ENCODE measurements at places on chromosomes 3 and 15. TPM values are rescaled to one million over a fixed set of nuclear protein-coding genes. Genes with fewer than 3 reads are reported as not detected.

GPR62 gene
- total RNA-seq = not detected

GUCA1C gene
- total RNA-seq = not detected

GPR87 gene
- total RNA-seq = not detected

HTR3C gene
- total RNA-seq = not detected

PLIN1 gene
- not detected for total RNA-seq

WWTR1 gene
- total RNA-seq = 49.1 TPM

DUOXA1 gene
- not detected for total RNA-seq

GRCh38 chr3:59450946-59451763 lies 401.3 kb upstream of the CFAP20DC start:
- H3K27ac ChIP-seq = no peak overlapping the region
- no peaks in the 10 kb centered on the region for H3K4me1 ChIP-seq
- no peak for DNase-seq

DNA sequence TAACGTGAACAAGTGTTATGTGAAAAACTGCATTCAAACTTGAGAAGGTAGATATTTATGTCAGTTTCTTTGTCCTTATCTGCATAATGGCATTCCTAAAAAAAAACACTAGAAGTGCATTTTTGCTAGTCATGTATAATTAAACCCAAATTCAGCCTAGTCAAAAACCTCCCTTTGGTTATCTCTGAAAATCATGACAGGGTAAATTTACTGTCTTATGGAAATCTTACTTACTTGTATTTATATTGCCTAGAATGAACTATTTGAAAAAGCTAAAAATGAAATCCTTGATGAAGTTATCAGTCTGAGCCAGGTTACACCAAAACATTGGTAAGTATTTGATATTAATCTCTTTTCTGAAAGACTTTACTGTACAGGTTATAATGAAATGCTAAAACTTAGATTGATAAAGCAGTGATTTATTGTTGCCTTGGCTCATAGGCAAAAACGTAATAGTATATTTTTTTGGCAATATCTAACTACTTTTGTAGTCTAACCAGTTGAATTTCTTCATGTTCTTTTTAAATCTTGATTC lies 55.6 kb downstream of the OPA1 start:
- no peak overlapping the region for H3K4me3 ChIP-seq
- no peaks in the 10 kb centered on the region for H3K4me1 ChIP-seq
- H3K27ac ChIP-seq = no peak overlapping the region
- no peaks in the 10 kb centered on the region for H3K27me3 ChIP-seq
- no peak for DNase-seq

GRCh38 chr15:62106096-62106495 lies 39.3 kb downstream of the C2CD4A start:
- no peak overlapping the region for H3K27ac ChIP-seq
- no peaks in the 10 kb centered on the region for H3K27me3 ChIP-seq
- H3K4me1 ChIP-seq = peaks cover 4% of the 10 kb centered on the region
- H3K36me3 ChIP-seq = no peaks in the 10 kb centered on the region
- DNase-seq = no peak

DNA sequence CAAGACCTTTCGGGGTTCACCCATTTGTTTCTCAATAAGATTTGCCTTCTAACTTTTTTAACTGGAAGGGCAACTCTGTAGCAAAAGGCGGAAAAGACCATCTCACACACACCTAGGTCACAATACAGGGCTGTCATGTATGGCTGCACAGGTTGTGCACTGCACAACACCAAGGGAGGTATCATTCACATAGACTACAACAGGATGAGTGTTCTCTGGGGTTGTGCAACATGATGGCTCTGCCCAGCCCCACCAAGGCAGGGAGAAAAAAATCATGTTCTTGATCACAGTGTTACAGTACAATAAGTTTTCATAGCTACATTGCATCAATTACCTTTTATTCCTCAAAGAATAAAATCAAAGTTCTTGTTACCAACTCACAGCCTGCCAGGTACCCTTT lies 52.8 kb downstream of the ANXA2 start:
- no peak for DNase-seq
- no peaks in the 10 kb centered on the region for H3K4me1 ChIP-seq
- H3K36me3 ChIP-seq = peaks cover 28% of the 10 kb centered on the region
- H3K27me3 ChIP-seq = no peaks in the 10 kb centered on the region
- H3K27ac ChIP-seq = no peak overlapping the region
- no peak overlapping the region for H3K4me3 ChIP-seq

GRCh38 chr15:74431645-74432044 lies 2.1 kb downstream of the SEMA7A start:
- DNase-seq = no peak
- no peaks in the 10 kb centered on the region for H3K36me3 ChIP-seq
- H3K27ac ChIP-seq = no peak overlapping the region
- H3K4me3 ChIP-seq = no peak overlapping the region

DNA sequence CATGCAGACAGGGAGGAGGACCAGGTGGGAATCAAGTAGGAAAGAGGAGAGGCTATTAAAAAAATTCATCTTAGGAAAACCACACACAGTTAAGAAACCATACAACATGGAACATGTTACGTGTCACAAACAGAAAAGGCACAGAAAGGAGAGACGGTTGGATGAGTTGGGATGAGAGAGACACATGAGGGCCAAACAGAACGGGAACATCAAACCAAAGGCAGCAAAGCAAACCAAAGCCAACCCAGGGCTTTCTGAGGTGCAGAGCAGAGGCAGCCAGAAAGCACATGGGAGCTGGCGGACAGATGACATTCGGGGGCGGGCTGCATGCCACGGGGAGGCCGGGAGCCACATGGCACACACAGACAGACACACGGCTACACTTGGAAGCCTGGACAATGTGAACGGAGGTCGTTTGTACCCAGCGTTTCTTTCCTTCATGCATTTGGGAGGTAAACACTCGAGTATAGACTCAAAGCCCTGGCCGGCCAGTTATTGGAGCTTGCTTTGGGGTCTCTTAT lies 8.6 kb upstream of the SEC13 start:
- H3K4me3 ChIP-seq = no peak overlapping the region
- peaks cover 28% of the 10 kb centered on the region for H3K27me3 ChIP-seq
- DNase-seq = no peak
- H3K4me1 ChIP-seq = no peaks in the 10 kb centered on the region

GRCh38 chr3:166444756-166445155 lies 607.5 kb upstream of the BCHE start:
- H3K4me3 ChIP-seq = no peak overlapping the region
- H3K4me1 ChIP-seq = no peaks in the 10 kb centered on the region
- H3K36me3 ChIP-seq = no peaks in the 10 kb centered on the region
- H3K27me3 ChIP-seq = no peaks in the 10 kb centered on the region
- H3K27ac ChIP-seq = no peak overlapping the region

- no peaks in the 10 kb centered on the region for H3K36me3 ChIP-seq
- H3K4me1 ChIP-seq = no peaks in the 10 kb centered on the region
- no peak overlapping the region for H3K4me3 ChIP-seq
- no peaks in the 10 kb centered on the region for H3K27me3 ChIP-seq
- H3K27ac ChIP-seq = no peak overlapping the region
- no peak for DNase-seq
These were observed 45.6 kb upstream of the NMD3 start for GRCh38 chr3:161175506-161175905.

- H3K27ac ChIP-seq = no peak overlapping the region
- DNase-seq = no peak
- no peaks in the 10 kb centered on the region for H3K27me3 ChIP-seq
- H3K4me1 ChIP-seq = no peaks in the 10 kb centered on the region
These were observed 265.6 kb upstream of the UBE2E2 start for GRCh38 chr3:22937536-22937935.

GRCh38 chr3:122635789-122636188 lies 44.9 kb upstream of the PARP14 start:
- H3K4me3 ChIP-seq = no peak overlapping the region
- no peak overlapping the region for H3K27ac ChIP-seq
- no peak for DNase-seq
- H3K4me1 ChIP-seq = no peaks in the 10 kb centered on the region

DNA sequence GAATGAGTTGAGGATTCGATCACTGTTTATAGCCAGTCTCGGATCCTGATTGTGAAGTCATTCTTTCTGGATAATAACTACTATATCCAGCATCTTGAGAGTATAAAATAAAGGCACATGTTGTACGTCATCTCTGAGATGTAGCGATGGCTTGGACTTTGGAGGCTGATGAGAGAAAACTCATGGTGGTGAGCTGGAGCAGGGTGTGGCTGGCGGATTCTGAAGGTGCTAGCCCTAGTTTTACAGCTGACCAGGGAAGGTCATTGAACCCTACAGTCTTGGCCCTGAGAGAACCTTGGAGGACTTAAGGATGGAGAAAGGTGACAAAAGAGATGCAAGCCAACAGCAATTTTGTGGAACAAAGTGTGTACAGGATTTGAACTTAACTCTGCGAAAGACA lies 153.8 kb downstream of the IGF1R start:
- H3K4me3 ChIP-seq = no peak overlapping the region
- H3K4me1 ChIP-seq = peaks cover 33% of the 10 kb centered on the region
- DNase-seq = no peak
- H3K36me3 ChIP-seq = no peaks in the 10 kb centered on the region
- H3K27me3 ChIP-seq = no peaks in the 10 kb centered on the region

DNA sequence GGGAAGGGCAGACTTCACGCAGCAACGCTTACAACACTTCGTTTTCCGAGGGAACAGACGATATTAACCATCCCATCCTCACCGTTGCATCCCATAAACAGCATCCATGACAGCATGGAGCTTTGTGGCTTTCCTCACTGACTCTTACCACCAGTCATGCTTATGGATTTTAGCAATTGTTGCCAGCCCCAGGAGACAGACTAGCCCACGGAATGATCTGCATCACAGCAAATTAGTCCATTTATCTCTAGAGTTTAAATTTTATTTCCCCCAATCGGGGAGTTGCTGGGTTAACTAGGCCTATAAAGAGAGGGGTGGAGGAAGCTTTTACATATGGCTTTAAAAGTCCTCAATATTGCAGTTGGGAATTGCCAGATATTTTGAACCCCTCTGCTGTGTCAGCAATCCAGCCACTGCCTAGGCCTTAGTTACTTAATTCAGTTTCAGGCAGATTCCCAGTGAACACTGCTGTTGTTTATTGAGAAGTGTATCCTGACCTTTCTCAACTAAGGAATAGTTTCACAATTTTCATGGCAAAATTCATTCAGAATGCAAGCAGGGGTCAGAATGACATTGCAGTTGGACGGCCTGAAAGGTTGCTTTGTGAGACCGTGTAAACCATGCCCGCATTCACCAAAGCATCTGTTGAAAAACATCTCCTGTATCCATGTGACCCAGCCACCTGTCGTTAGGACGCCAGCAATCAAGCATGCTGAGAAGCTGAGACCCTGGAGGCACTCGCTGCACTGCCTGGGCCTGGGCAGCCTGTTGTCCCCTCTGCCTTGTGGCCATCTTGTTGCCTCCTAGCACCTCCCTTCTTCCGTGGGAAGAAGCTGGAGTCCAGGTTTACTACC lies 397.4 kb upstream of the TPM1 start:
- H3K36me3 ChIP-seq = no peaks in the 10 kb centered on the region
- peaks cover 43% of the 10 kb centered on the region for H3K4me1 ChIP-seq
- peak overlapping the region; percentile 44 for H3K4me3 ChIP-seq
- peak; percentile 97 for DNase-seq
- H3K27ac ChIP-seq = peak overlapping the region; percentile 98

DNA sequence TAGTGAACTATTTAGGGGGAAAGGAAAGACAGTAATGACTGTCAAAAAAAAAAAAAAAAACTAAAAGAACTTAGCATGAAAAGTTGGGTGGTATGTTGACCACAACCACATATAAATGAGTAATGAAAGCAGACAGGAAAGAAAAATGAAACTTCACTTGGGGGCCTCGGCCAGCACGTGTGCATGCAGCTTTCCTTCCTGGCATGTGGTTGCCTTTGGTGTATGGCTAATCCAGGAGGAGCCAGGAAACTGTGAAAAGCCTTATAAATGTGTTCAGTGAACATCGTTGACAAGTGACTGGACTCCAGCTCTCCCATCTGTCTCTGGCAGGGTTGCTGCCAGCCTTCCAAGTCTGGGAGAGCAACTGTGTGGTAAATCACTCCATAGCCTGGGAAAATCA lies 195.1 kb downstream of the DTWD1 start:
- peak overlapping the region; percentile 80 for H3K27ac ChIP-seq
- no peaks in the 10 kb centered on the region for H3K27me3 ChIP-seq
- H3K4me1 ChIP-seq = peaks cover 36% of the 10 kb centered on the region
- H3K36me3 ChIP-seq = no peaks in the 10 kb centered on the region

DNA sequence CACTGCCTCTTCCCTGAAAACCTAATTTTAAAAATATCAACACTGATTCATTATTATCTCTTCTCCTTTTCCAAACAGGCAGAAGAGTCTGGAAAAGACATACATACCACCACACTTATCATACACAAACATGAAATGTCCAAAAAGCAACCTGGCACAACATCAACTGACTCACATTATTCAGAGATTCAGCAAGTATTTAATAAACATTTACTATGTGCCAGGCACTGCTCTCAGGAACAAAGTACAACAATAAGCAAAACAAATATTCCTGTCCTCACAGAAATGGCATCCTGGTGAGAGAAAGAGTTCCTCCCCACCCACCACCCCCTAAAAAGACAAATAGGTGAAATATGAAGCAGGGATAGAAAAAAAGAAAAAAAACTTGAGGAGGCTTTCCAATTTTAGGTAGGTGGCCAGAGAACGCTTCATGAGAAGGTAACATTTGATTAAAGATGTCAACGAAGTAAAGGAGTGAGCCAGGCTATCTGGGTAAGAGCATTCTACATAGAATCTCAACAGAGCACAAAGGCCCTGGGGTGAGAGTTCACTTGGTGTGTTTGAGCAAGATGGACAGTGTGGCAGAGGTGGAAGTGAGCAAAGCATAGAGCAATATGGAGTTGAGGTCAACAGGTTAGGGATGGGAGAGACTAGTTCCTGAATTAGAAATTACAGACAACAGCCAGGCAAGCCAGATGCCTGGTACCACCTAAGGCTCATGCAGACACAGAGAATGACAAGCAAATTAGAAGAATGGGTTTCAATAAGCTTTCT lies 141.7 kb downstream of the OSBPL10 start:
- no peaks in the 10 kb centered on the region for H3K36me3 ChIP-seq
- H3K4me3 ChIP-seq = no peak overlapping the region
- H3K4me1 ChIP-seq = no peaks in the 10 kb centered on the region

DNA sequence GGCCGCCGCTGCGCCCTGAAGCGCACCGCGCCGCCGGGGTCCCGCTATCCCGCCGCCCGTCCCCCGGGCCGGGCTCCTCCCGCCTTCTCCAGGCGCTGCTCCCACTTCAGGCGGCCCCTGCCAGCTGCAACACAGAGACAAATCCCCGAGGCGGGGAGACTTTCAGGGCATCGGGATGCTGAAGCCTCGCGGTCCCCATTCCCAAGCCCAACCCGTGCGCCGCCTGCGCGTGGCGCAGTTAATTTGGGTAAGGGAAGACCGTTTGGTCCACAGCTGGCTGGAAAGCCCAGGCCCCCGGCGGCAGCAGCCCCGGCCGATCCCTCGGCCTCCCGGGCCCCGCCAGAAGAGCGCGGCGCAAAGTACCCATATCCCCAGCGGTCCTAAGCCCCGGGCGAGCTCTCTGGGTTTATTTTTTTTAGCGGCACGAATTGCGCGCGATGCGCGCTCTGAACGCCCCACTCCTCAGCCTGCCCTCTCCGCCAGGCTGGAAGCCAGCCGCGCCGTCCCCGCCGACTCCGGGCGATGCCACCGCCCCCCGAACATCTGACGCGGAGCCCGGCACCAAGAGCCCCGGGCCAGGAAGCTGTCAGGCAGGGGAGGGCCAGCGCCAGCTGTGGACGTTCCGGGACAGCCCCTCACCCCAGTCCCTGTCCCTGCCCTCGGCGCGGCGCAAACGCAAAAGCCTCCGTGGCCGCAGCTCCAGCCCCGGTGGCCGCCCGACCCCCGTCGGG lies 517 bp downstream of the FBN1 start:
- no peaks in the 10 kb centered on the region for H3K27me3 ChIP-seq
- H3K4me1 ChIP-seq = no peaks in the 10 kb centered on the region
- DNase-seq = peak; percentile 81
- H3K36me3 ChIP-seq = no peaks in the 10 kb centered on the region
- peak overlapping the region; percentile 91 for H3K27ac ChIP-seq
- peak overlapping the region; percentile 74 for H3K4me3 ChIP-seq

- no peaks in the 10 kb centered on the region for H3K27me3 ChIP-seq
- no peak for DNase-seq
- H3K27ac ChIP-seq = no peak overlapping the region
- no peak overlapping the region for H3K4me3 ChIP-seq
These were observed 14.3 kb downstream of the IGDCC4 start for GRCh38 chr15:65408324-65409035.

Measured in SJCRH30 (cell line).